Activated CD8-positive, alpha-beta memory T cell treated with anti-CD3 and anti-CD28 coated beads, Interleukin-2, amount 50 U/mL, for 48 hours (primary cell): ENCODE measurements at places on chromosomes 12 and 14.

GRCh38 chr14:76293221-76293620, 82.7 kb upstream of the ESRRB start:
- DNase-seq, result no peak

- DNase-seq, result no peak
These were observed 925 bp upstream of the NANOG start for GRCh38 chr12:7788294-7788660.

GRCh38 chr12:102848832-102849231, 68.2 kb downstream of the PAH start:
- DNase-seq, result no peak

DNA sequence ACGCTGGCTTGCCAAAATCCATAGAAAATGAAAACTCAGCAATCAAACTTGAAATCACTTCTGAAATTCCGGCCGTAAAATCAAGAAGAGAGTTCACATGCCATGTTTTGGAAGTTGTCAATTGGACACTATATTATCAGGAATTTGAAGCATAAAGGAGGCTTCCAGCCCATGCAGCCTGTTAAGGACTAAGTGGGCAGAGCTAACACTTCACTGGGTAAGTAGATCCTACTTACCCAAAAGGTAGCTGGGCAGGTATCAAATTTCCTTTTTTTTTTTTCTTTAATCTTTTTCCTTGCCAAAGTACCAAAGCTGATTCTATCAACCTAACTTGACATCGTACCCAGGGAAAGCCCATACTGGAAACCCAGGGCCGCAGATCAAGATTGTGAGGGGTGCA, 71.5 kb upstream of the ARHGAP5 start:
- no peak for DNase-seq
